ENCODE measurements at places on chromosomes 11 and 22.

DNA sequence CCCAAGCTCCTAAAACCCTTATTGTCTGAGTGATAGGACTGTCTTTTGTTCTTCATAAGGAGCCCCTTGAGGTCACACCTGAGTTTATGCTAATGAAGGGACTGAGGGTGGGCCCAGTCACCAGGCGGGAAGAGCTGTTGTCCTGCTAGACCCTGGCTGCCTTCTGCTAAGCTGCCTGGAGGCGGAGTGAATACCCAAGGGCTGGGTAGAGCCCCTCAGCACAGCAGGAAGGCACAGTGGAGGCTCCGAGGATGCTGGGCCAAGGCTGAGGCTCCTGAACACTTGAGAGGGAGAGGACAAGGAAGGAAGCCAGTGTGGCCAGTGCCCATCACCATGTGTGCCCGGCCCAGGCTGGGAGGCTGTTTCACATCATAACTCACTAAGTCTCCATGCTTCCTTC lies 4.8 kb upstream of the PHF21B start:
- H3K4me3 ChIP-seq: no peak overlapping the region
- peaks cover 24% of the 10 kb centered on the region for H3K27me3 ChIP-seq
- H3K27ac ChIP-seq: no peak overlapping the region
- H3K36me3 ChIP-seq: no peaks in the 10 kb centered on the region

DNA sequence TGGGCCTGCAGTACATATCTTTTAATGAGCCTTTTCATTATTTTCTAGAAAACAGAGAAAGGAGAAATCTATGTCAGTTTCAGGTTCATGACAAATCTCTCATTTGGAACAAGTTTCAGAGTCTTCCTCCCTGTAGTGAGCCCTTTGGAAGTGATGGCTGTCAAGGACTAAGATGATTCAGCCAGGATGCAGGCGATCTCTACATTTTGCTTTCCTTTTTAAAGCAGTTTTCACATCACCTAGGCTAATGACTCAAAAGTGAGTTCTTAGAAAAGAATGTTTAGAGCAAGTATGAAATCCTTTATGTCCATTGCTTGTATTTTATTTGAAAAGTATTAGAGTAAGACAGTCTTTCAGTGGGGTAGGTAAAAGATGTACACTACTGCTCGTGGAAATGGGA lies 130.1 kb downstream of the TRPC6 start:
- no peak overlapping the region for H3K4me3 ChIP-seq
- no peaks in the 10 kb centered on the region for H3K36me3 ChIP-seq
- no peak for DNase-seq
- H3K27me3 ChIP-seq: no peaks in the 10 kb centered on the region
- no peak overlapping the region for H3K27ac ChIP-seq

GRCh38 chr11:19605520-19606371 lies 106.9 kb upstream of the NAV2 start:
- no peak overlapping the region for H3K4me3 ChIP-seq
- H3K27ac ChIP-seq: no peak overlapping the region
- DNase-seq: no peak
- H3K36me3 ChIP-seq: no peaks in the 10 kb centered on the region
- H3K4me1 ChIP-seq: no peaks in the 10 kb centered on the region

- H3K4me1 ChIP-seq: peaks cover 41% of the 10 kb centered on the region
- H3K27ac ChIP-seq: no peak overlapping the region
- no peak overlapping the region for H3K4me3 ChIP-seq
- peak; percentile 21 for DNase-seq
Observed at GRCh38 chr11:96317985-96318384, 25.0 kb downstream of the MAML2 start.

- no peak for DNase-seq
- no peak overlapping the region for H3K4me3 ChIP-seq
- H3K4me1 ChIP-seq: no peaks in the 10 kb centered on the region
- no peak overlapping the region for H3K27ac ChIP-seq
Observed at GRCh38 chr11:61283613-61284012, 11.5 kb downstream of the VWCE start.

- no peaks in the 10 kb centered on the region for H3K4me1 ChIP-seq
- no peaks in the 10 kb centered on the region for H3K27me3 ChIP-seq
- H3K27ac ChIP-seq: no peak overlapping the region
- no peak overlapping the region for H3K4me3 ChIP-seq
- DNase-seq: no peak
- no peaks in the 10 kb centered on the region for H3K36me3 ChIP-seq
Observed at GRCh38 chr11:118061586-118062125, 15.2 kb upstream of the TMPRSS4 start.

- H3K4me1 ChIP-seq: no peaks in the 10 kb centered on the region
- no peak for DNase-seq
- no peaks in the 10 kb centered on the region for H3K36me3 ChIP-seq
- H3K27me3 ChIP-seq: no peaks in the 10 kb centered on the region
- H3K27ac ChIP-seq: no peak overlapping the region
Observed at GRCh38 chr11:113651023-113651422, 55.1 kb downstream of the TMPRSS5 start.

DNA sequence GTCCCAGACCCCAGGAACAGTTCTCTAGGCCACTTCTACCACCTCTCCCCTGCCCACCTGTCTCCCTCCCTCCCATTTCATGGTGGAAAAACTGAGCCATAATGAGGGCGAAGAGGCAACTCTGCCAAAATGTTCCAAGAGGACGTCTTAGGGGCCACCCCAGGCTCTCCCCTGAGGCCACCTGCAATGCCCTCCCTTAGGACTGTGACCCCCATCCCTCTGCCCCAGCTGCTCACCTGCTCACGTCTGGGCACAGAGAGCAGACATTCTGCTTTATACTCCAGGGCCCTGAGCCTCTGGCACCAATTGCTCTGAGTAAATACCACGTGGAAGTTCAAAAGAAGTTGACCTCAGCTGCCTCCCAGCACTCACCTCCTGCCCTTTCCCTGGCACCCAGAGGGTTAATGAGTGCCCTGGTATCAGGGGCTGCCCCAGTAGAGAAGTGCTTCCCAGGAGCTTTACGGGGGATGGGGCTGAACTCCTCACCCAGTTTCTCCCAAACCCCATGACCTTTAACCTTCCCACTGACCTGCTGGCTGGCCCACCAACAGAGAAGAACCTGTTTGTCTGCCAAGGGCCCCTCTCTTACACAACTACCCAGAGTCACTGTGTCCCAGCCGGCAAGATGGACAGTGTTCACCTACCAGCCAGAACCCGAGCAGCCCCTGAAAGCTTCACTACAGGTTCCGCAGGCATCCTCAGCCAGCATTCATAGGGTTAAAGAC lies 627 bp upstream of the APOA5 start:
- H3K27me3 ChIP-seq: no peaks in the 10 kb centered on the region
- DNase-seq: no peak
- no peak overlapping the region for H3K4me3 ChIP-seq
- peaks cover 22% of the 10 kb centered on the region for H3K4me1 ChIP-seq
- no peaks in the 10 kb centered on the region for H3K36me3 ChIP-seq

DNA sequence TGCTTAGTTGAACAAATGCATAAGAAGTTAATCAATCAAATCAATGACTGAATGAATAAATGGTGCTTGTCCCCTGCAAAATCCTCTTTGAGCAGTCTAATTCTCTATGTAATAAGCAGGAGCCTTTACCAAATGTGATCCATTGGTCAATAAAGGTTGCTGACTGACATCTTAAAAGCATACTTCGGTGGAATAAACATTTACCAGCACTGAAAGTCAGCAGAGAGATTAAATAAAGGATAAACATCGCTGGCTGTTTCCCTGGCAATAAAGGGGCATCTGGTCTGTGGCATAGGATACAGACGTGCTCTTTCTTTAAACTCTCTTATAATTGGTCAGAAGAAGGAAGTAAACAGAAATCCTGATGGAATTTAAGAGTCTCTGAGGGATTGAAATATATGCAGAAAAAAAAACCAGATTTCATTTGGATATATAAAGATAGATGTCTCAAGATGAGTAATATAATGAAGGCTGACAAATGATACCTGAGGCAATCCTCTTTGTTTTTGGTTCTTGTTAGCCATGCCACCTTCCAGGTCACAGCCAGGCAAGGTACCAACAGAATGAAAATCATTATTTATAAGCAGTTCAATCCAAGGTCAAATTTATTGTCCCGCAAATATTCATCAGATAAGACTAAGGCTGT lies 578.4 kb upstream of the CCDC90B start:
- DNase-seq: no peak
- H3K4me1 ChIP-seq: no peaks in the 10 kb centered on the region
- no peak overlapping the region for H3K27ac ChIP-seq
- H3K36me3 ChIP-seq: no peaks in the 10 kb centered on the region

- no peaks in the 10 kb centered on the region for H3K36me3 ChIP-seq
- no peaks in the 10 kb centered on the region for H3K4me1 ChIP-seq
- H3K27ac ChIP-seq: no peak overlapping the region
- H3K4me3 ChIP-seq: no peak overlapping the region
Observed at GRCh38 chr11:87338046-87338639, 300.4 kb downstream of the TMEM135 start.

DNA sequence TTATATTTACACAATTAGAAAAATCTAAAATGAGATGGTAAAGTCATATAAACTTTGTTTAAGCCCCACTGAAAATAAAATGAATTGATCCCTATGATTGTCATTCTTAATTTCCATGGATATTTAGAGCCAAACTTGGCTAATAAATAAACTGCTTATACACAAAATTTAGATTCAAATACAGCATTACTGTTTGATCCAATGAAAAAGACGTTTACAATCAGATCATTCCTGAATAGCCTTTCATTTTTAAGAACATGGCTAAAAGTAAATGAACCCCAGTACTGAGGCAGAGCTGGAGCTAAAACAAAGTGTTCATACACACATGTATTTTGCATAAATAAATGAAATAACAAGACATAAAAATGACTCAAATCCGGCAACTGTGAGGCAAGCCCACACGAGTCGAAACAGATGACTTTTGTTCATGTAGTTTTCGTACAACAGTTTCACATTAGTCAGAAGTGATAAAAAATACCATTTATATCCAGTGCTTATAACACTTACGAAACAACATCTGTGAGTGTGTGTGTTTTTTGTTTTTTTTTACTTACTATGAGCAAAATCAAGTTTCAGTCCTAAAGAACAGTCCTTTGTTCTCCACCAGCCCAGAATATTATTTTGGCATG lies 386.5 kb downstream of the SOX6 start:
- no peak for DNase-seq
- no peaks in the 10 kb centered on the region for H3K27me3 ChIP-seq
- no peak overlapping the region for H3K4me3 ChIP-seq

GRCh38 chr22:20741634-20742581 lies 32.0 kb upstream of the SERPIND1 start:
- H3K27me3 ChIP-seq: no peaks in the 10 kb centered on the region
- peaks cover 57% of the 10 kb centered on the region for H3K36me3 ChIP-seq
- peak; percentile 32 for DNase-seq
- no peak overlapping the region for H3K27ac ChIP-seq

- H3K27ac ChIP-seq: no peak overlapping the region
- no peaks in the 10 kb centered on the region for H3K27me3 ChIP-seq
- peaks cover 3% of the 10 kb centered on the region for H3K4me1 ChIP-seq
- no peak overlapping the region for H3K4me3 ChIP-seq
- H3K36me3 ChIP-seq: peaks cover 3% of the 10 kb centered on the region
Observed at GRCh38 chr11:44826922-44827643, 100.3 kb downstream of the TSPAN18 start.

DNA sequence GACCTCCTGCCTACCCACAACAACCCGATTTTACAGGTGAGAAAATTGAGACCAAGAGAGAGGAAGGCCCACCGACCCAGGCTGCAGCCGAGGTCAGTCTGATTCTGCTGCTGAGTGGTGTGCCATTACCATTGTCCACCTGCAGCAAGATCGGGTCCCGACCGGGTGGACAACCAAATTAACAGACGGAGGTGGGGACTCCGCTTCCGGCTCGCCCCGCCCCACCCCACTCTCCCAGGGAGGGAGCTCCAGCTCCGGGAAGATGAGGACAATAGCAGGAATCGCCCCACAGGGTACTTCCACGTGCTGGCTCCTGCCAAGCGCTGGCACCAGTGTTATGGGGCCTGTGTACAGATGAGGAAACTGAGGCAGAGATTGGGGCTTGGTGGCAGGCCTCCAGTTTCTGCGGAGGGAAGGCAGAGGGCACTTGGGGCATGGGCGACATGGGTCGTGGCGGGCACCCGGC lies 425 bp upstream of the KDELR3 start:
- H3K36me3 ChIP-seq: no peaks in the 10 kb centered on the region
- no peak overlapping the region for H3K27ac ChIP-seq
- peak overlapping the region; percentile 20 for H3K4me3 ChIP-seq
- H3K4me1 ChIP-seq: peaks cover 11% of the 10 kb centered on the region
- DNase-seq: no peak

- no peaks in the 10 kb centered on the region for H3K27me3 ChIP-seq
- peaks cover 38% of the 10 kb centered on the region for H3K4me1 ChIP-seq
- peak overlapping the region; percentile 45 for H3K4me3 ChIP-seq
- H3K36me3 ChIP-seq: peaks cover 59% of the 10 kb centered on the region
- DNase-seq: peak; percentile 54
- peak overlapping the region; percentile 85 for H3K27ac ChIP-seq
Observed at GRCh38 chr11:66068923-66069714, 953 bp upstream of the PACS1 start.

- H3K4me3 ChIP-seq: no peak overlapping the region
- H3K27ac ChIP-seq: peak overlapping the region; percentile 88
- DNase-seq: no peak
- no peaks in the 10 kb centered on the region for H3K27me3 ChIP-seq
- H3K4me1 ChIP-seq: peaks cover 84% of the 10 kb centered on the region
- peaks cover 7% of the 10 kb centered on the region for H3K36me3 ChIP-seq
Observed at GRCh38 chr22:37487571-37487970, 1.4 kb upstream of the MFNG start.

- peak overlapping the region; percentile 52 for H3K4me3 ChIP-seq
- H3K27me3 ChIP-seq: peaks cover 10% of the 10 kb centered on the region
- no peak overlapping the region for H3K27ac ChIP-seq
- no peaks in the 10 kb centered on the region for H3K36me3 ChIP-seq
- DNase-seq: peak; percentile 82
Observed at GRCh38 chr11:64448599-64449380, 89.8 kb downstream of the RPS6KA4 start.

GRCh38 chr11:129048911-129049310 lies 106.2 kb upstream of the TP53AIP1 start:
- no peak overlapping the region for H3K4me3 ChIP-seq
- no peaks in the 10 kb centered on the region for H3K36me3 ChIP-seq
- DNase-seq: no peak
- H3K4me1 ChIP-seq: no peaks in the 10 kb centered on the region

GRCh38 chr11:112364962-112365481 lies 104.4 kb upstream of the PLET1 start:
- no peak for DNase-seq
- H3K27me3 ChIP-seq: no peaks in the 10 kb centered on the region
- no peak overlapping the region for H3K4me3 ChIP-seq
- no peaks in the 10 kb centered on the region for H3K36me3 ChIP-seq

DNA sequence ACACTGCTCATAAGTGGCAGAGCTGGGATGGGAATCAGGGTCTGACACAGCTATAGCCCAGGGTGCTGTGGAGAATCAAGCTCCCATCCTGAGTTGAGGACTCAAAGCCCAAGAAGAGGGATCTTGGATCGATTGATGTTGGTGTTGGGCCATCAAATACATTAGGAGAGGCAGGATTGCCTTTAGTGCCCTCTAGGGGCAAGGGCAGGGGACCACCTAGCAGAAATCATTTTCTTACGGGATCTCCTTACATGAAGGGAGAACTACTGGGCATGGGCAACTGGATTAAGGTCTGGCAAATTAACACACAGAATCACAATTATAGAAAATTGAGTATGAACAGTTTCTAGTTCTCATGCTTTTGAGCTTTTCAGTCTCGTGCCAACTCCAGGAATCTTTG lies 24.9 kb upstream of the EMSY start:
- H3K27me3 ChIP-seq: peaks cover 5% of the 10 kb centered on the region
- H3K4me1 ChIP-seq: no peaks in the 10 kb centered on the region
- H3K36me3 ChIP-seq: no peaks in the 10 kb centered on the region
- DNase-seq: no peak

- DNase-seq: no peak
- no peaks in the 10 kb centered on the region for H3K36me3 ChIP-seq
- H3K27ac ChIP-seq: no peak overlapping the region
- no peak overlapping the region for H3K4me3 ChIP-seq
- H3K27me3 ChIP-seq: no peaks in the 10 kb centered on the region
Observed at GRCh38 chr11:862081-862661, 19.5 kb downstream of the TSPAN4 start.
